ENCODE measurements at places on chromosomes 5 and 9. TPM values are rescaled to one million over a fixed set of nuclear protein-coding genes. Genes with fewer than 3 reads are reported as not detected.

- DNase-seq, result no peak
Measured at GRCh38 chr9:79166005-79166404, 405.8 kb upstream of the TLE4 start.

Gene C5orf34
- total RNA-seq, result 1.6 TPM

Gene CATSPER3
- total RNA-seq, result 0.27 TPM

Gene NXNL2
- 0.54 TPM for total RNA-seq

Gene PCDHA1
- total RNA-seq, result not detected
